ENCODE measurements at places on chromosomes 11 and 22. TPM values are rescaled to one million over a fixed set of nuclear protein-coding genes. Genes with fewer than 3 reads are reported as not detected.

DNA sequence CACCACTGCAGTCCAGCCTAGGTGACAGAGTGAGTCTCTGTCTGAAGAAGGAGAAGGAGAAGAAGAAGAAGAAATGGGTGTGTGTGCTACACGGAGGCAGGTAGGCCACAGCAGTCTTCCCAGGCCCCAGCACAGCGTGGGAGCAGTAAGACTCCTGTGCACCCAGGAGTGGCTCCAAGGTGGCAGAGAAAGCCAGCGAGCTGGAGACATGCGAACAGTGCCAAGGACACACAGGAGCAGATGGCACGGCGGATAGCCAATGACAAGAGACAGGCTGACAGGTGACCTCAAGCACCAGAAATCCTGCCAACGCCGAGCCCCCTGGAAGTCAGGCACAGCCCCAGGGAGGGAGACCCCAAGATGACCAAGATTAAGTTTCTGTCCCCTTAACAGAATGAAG is 9.0 kb upstream of the SCGB1A1 start:
- no peaks in the 10 kb centered on the region for H3K27me3 ChIP-seq
- no peak for DNase-seq
- H3K4me1 ChIP-seq: no peaks in the 10 kb centered on the region
- H3K36me3 ChIP-seq: no peaks in the 10 kb centered on the region

The MEI1 gene
- total RNA-seq: 48.4 TPM

- no peak overlapping the region for H3K27ac ChIP-seq
- H3K27me3 ChIP-seq: peaks cover 3% of the 10 kb centered on the region
- no peak overlapping the region for H3K4me3 ChIP-seq
- no peaks in the 10 kb centered on the region for H3K36me3 ChIP-seq
Measured at GRCh38 chr22:35687461-35687860, 30.2 kb upstream of the APOL5 start.

- no peak overlapping the region for H3K27ac ChIP-seq
- no peak overlapping the region for H3K4me3 ChIP-seq
- no peak for DNase-seq
Measured at GRCh38 chr11:15807827-15808226, 548.5 kb downstream of the SOX6 start.

DNA sequence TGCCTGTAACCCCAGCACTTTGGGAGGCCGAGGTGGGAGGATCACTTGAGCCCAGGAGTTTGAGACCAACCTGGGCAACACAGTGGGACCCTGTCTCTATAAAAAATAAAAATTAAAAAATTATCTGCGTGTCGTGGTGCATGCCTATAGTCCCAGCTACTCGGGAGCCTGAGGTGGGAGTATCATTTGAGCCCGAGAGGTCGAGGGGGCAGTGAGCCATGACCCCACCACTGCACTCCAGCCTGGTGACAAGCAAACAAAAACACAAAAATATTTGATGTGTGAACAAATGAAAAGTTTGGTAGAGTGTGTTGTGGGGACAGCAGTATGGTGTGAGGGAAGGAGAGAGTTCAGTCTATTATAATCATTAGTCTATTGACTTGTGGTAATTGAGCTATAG is 90.8 kb upstream of the PARVA start:
- DNase-seq: no peak
- H3K27me3 ChIP-seq: peaks cover 3% of the 10 kb centered on the region
- H3K27ac ChIP-seq: no peak overlapping the region

The SPDYC gene
- not detected for total RNA-seq

DNA sequence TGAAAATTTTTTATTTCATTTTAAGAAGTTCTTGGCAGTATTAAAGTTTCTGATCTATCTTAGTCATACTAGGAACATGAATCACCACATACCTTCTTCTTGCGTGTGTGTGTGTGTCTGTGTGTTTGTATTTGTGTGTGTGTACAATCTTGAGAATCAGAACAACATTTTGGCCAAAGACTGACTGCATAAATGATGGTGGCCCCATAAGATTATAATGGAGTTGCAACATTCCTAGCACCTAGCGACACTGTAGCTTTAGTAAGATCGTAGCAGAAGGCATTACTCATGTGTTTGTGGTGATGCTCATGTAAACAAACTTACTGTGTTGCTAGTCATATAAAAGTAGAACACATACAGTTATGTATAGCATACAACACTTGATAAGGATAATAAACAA is 205.4 kb downstream of the FAM76B start:
- H3K27me3 ChIP-seq: no peaks in the 10 kb centered on the region
- peaks cover 2% of the 10 kb centered on the region for H3K4me1 ChIP-seq
- no peak for DNase-seq
- no peak overlapping the region for H3K4me3 ChIP-seq
- no peaks in the 10 kb centered on the region for H3K36me3 ChIP-seq

DNA sequence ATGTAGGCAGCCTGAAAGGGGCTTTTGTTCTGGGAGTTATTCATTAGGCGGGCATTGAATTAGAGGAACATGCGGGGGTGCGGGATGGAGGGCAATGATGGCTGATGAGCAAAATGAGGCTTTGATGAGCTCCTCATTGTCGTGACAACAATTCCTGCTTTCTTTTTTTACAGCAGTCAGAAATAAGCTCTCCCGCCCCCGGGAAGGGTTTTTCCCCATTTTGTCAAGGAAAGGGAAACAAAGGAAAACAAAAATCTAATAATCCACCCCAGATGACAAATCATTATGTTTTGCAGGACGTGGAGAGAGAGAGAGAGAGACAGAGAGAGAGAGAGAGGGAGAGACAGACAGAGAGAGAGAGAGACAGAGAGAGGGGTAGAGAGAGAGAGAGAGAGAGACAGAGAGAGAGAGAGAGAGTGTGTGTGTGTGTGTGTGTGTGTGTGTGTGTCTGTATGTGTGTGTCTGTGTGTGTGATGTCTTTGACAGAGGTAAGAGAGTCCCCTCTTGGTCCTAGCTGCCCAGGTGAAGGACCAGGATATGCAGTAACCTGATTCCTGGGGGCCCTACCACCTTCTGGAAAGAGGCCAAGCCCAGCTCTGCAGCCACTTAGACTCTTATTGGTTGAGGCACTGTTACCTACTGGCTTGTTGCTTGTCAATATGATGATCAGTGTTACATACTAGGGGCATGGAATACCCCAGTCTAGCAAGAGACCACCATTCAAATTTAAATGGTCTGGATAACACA is 46.7 kb upstream of the PARVA start:
- no peaks in the 10 kb centered on the region for H3K36me3 ChIP-seq
- H3K27ac ChIP-seq: no peak overlapping the region

DNA sequence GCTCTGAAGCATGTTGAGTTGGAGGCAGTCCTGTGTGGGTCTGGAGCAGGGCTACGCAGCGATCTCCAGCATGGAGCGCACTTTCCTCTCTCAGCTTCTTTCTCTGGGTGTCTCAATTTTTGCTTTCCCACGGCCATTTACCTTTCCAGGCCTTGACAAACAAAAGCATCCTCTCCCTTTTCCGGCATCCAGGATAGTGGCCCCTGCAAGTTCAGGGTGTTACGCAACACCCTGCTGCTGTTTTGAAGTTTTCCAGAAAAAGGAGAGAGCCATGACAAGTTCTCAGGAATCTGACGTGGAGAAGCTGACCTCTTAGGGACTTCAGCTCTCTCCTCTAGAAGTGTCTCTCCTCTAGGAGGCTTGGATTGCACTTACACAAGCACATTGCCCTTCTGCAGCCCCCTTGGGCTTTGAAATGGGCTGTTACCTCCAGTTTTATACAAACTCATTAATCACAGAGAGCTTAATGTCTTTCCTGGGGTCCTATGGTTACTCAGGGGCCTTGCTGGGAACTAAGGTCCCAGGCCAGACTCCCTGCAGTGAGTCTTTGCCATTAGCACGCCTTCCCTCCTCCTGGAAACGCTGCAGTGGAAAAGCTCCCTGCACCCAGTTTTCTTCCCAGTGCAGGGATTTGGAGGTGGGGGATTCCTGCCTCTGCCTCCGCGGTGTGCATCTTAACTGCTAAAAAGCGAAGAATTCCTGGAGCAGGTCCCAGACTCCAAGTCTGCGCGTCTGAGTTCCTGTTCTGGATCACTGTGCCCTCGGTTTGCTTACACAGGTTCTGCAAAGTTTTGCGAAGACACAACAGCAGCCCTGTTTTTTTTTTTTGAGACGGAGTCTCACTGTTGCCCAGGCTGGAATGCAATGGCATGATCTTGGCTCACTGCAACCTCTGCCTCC is 80.4 kb downstream of the BARX2 start:
- no peaks in the 10 kb centered on the region for H3K27me3 ChIP-seq
- H3K4me1 ChIP-seq: no peaks in the 10 kb centered on the region
- H3K27ac ChIP-seq: no peak overlapping the region
- no peaks in the 10 kb centered on the region for H3K36me3 ChIP-seq

The LGR4 gene
- total RNA-seq: 0.05 TPM

The TMEM45B gene
- not detected for total RNA-seq

The MRPL21 gene
- 69.0 TPM for total RNA-seq

- H3K4me3 ChIP-seq: peak within 1 kb of the TSS; percentile 44
- no peaks in the 10 kb centered on the region for H3K36me3 ChIP-seq
- DNase-seq: no peak
- H3K27me3 ChIP-seq: peaks cover 33% of the 10 kb centered on the region
Measured at GRCh38 chr11:112163875-112164685, at the start of gene IL18. TSS of gene IL18 (minus strand) at chr11:112164094. CDS start at chr11:112155053, 9,041 bp downstream.

The MYO7A gene
- total RNA-seq: not detected

GRCh38 chr11:68839911-68840641 is 1.6 kb downstream of the CPT1A start:
- H3K4me3 ChIP-seq: peak overlapping the region; percentile 87
- peak overlapping the region; percentile 96 for H3K27ac ChIP-seq
- H3K36me3 ChIP-seq: peaks cover 14% of the 10 kb centered on the region
- peak; percentile 46 for DNase-seq
- no peaks in the 10 kb centered on the region for H3K27me3 ChIP-seq

The MRGPRX2 gene
- not detected for total RNA-seq

DNA sequence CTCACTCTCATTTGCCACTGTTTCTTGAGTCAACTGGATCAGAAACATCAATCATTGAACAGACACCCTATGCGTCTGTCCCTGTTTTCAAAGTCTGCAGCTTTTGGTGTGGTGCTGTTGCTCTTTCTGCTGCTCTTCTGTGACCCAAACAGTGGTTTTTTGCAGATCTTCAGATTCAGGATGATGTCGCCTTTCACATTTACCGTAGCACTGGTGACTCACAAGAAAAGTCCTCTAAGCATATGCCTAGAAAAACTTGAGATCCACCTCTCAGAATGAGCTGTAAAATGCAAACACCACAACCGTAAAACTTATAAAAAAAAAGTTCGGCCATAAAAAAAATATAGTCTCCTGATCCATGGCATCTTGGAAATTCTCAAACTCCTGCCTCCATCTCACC is 400.4 kb downstream of the NTM start:
- H3K4me1 ChIP-seq: no peaks in the 10 kb centered on the region
- no peaks in the 10 kb centered on the region for H3K27me3 ChIP-seq
- no peak for DNase-seq
- no peak overlapping the region for H3K27ac ChIP-seq

The GRIK4 gene
- not detected for total RNA-seq

DNA sequence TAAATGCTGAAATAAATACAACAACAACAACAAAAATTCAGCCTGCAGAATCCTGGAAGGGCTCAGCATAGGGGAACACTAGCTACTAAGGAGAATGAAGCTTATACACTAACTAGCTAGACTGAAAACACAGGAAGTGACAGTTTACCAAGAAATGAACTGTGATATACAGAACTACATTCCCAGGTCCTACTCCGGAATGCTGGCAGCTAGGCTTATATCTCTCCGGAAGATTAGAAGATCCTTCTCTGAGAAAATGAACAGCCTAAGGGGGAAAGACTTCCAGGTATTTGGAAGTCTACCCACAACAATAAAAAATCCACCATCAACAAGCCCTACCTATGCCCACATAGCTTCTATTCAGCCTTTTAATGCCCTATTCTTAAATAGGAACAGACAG is 31.0 kb downstream of the CCDC34 start:
- peaks cover 9% of the 10 kb centered on the region for H3K36me3 ChIP-seq
- no peaks in the 10 kb centered on the region for H3K27me3 ChIP-seq
- H3K4me1 ChIP-seq: no peaks in the 10 kb centered on the region
- DNase-seq: no peak
- H3K27ac ChIP-seq: no peak overlapping the region

DNA sequence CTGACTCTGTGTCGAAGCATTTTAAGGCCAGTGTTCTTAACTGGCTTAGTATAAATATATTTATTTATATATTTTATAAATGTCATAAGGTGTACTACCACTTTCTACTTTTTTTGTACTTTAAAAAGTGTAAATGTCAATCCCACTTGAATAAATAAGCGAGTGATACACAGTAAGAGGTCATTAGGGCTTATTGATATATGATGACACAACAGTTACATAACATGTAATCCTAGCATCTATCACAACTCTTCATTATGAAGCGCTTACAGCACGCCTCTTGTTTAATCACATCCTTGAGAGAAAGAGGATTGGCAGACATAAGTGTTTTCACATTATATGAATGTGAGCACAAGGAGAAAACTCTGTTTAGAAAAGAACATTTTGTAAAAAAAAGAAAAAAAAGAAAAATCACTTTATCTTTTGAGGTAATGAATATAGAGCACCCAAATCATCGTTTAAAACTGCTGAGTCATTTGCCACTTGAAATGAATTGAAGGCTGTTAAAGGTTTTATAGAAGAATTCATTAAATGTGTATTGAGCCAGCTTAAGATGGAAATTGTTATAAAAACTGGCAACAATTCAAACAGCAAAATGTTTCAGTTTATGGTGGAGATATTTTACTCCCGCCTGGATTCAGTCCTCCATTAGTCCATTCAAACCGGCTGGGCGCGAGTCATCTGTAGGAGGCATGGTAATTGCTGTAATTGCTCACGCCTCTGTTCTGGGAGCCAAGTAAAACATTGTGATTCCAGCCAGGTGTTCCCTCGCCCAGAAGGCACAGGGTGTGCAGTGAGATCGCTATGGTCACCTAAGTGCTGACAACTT is 627.3 kb upstream of the KIRREL3 start:
- no peak for DNase-seq
- H3K27me3 ChIP-seq: no peaks in the 10 kb centered on the region
- H3K4me1 ChIP-seq: no peaks in the 10 kb centered on the region
- H3K27ac ChIP-seq: no peak overlapping the region

GRCh38 chr11:1876361-1877063 is 15.2 kb downstream of the PRR33 start:
- no peaks in the 10 kb centered on the region for H3K36me3 ChIP-seq
- no peak for DNase-seq
- peaks cover 28% of the 10 kb centered on the region for H3K4me1 ChIP-seq
- H3K4me3 ChIP-seq: no peak overlapping the region
